CD4-positive, alpha-beta T cell treated with Interleukin-15 for 4 hours (primary cell): ENCODE measurements at places on chromosomes 6 and 20.

- no peak for DNase-seq
Measured at GRCh38 chr6:163951326-163951725, 536.8 kb downstream of the QKI start.

- DNase-seq = no peak
Measured at GRCh38 chr6:151325075-151326050, 66.0 kb downstream of the ZBTB2 start.

DNA sequence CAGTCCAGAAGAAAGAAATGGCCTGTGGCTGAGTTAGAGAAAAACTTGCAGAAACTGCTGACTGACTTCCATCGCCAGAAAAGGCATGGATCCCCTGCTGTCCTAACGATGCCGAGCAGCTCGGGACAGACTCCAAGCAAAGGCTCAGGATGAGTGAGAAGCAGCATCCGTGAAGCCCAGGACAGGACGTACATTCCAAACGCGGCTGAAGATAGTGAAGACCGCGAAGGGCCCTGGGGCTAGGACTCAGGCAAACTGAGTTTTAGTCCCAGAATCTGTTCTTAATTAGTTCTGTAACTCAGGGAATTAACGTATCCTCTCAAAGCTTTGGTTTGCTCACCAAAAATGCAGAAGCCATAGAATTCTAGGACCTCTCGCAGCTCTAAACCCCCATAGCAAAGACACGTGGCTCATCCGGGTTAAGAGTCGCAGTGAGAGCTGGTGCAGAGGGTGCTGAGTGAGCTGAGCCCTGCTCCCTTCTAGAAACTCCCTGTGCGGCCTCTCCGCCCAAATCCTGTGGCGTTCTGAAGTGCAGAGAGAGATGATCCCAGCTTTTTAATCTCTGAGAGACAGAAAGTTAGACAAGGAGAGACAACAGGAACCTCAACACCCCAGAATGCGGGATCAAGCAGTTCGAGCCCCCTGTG, 132.9 kb upstream of the THBS2 start:
- no peak for DNase-seq

- DNase-seq = no peak
Measured at GRCh38 chr20:607476-607875, 2.6 kb downstream of the TCF15 start.

- DNase-seq = no peak
Measured at GRCh38 chr6:44868910-44869309, 459.2 kb upstream of the RUNX2 start.

DNA sequence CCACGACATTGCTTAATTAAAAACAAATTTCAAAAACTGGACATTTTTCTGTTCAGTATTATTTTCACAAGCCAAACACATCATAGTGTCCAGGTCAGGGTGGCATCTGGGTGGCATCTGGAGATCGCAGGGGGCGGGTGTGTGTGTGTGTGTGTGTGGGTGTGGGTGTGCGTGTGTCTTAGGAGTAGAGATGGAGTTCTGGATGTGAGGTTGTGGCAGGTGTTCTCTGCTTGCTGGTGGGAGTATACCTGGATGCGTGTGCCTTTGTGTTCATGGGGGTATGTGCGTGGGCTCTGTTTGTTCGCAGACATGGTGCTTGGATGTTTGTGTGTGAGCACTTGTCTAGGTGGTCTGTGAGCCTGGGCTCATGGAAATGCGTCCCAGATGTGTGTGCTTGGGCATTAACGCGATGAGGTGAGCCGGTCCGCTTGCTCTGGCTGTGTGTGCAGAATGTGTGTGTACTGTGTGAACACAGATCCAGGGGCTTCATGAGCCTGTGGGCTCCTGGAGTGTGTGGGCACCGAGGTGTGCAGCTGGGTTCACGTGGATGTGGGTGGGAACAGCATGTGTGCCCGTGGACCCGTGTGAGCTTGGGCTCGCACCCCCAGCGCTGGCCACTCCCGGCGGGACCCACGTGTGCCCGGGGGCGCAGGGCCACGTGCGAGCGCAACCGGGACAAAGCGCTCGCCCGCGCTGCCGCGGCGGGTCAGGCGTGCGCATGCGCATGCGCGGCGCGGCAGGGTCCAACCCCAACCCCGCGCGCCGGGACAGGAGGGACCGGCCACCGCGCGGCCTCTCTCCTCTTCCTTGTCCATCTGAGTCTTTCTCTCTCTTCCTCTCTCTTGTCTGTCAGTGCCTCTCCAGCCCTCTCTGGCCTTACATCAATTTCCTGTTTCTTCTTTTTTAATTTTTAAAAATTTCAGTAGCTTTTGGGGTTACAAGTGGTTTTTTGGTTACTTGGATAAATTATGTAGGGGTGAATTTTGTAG, 60.4 kb downstream of the SRC start:
- no peak for DNase-seq

GRCh38 chr20:22008456-22008855, 303.0 kb downstream of the PAX1 start:
- no peak for DNase-seq
